ENCODE measurements at places on chromosomes 11 and 22.

DNA sequence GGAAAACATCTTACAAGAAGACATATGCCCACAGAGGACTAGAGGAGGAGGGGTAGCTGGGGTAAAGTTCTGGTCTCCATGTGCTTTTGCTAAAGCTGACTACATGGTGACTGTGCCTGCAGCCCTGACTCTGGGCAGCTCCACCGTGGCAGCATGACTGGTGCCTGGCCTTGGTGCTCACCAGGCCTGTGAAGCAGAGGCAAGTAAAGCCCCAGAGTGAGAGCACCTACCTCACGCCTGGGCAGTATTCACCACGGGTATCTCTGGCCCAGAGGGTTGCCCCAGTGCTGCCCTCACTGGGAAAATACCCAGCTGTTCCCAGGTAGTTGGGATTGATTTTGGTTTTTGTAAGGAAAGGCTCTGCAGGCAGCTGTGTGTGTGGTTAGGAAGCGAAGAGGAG, 78.3 kb downstream of the CTTN start:
- DNase-seq = no peak

DNA sequence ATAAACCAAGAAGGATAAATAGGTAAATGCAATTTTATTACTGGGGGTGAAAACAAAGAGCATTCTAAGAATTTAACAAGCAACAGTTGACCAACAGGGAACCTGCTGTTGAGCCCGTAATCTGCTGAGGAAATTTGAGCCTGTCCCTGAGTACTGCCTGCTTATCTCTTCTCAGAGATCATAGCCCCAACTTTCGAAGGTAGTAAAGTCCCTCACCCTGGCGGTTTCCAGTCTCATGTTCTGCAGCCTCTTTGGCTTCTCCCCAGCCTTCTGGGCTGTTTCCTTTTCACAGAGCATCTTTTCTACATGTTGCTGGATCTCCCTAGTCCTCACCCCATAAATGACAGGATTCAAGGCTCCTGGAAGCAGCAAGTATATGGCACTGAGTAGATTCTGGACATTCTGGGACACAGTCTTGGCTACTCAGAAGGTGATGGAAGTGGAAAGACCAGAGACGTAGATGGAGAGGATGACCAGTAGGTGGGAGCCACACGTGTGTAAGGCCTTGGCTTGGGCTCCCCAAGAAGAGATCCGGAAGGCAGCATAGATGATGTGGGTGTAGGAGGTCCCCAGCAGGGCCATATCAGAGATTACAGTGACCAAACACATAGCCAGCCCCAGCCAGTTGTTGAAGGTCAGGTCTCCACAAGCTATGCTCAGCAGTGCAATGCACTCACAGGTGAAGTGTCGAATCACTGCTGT, 51.6 kb downstream of the RRM1 start:
- no peak for DNase-seq

- DNase-seq = no peak
Observed at GRCh38 chr22:41621911-41622179, 750 bp downstream of the XRCC6 start.

- DNase-seq = no peak
Observed at GRCh38 chr11:130650456-130651030, 202.1 kb downstream of the ADAMTS15 start.

GRCh38 chr11:25633230-25633629, 698.7 kb upstream of the ANO3 start:
- no peak for DNase-seq

DNA sequence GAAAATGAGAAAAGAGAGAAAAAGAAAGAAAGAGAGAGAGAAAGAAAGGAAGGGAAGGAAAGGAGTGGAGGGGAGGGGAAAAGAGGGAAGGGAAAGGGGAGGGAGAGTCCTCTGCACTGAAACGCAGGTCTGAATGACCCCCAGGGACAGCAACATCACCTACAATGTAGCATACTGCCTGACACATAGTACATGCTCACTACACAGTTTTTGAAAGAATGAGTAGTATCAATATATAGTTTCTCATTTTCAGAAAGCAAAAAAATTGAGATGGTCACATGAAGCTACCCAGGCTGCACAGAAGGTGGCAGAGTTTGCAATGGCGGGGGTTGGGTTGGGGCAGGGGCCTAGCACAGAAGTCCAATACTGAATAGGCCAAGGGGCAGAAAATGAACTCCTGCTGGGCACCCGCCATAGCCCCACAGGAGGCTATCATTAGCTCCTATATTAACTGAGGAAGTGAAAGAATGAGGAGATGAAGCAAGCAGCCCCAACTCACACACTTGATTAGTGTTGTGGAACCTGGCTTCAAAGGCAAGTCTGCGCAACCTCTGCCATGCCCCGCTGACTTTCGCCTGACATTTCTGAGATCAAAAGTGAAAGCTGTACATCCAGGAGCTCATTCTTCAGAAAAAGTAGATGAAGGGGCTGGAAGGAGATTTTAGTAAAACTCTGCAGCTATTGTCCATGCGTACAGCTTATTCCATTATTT, 241.2 kb upstream of the SYN3 start:
- no peak for DNase-seq

GRCh38 chr11:2651826-2652271, 47.9 kb downstream of the KCNQ1OT1 start:
- no peak for DNase-seq

- DNase-seq = no peak
Observed at GRCh38 chr11:27612932-27613880, 87.0 kb downstream of the BDNF start.

DNA sequence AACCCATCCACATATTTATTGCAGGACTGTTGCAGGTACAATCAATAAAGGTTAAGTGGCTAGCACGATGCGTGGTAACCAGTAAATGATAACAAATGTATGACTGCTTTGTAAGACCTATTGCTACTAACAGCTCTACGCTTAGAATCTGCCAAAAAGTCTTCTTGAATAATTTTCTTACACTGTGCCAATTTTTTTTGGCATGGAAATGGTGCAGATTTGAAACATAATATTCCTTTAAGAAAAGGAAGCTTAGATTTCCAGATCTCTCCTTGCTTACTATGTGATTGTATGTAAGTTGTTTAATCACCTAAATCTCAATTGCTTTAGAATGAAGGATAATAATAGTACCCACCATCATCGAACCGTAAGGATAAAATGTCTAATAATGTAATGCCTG, 192.0 kb downstream of the LRRC4C start:
- no peak for DNase-seq

DNA sequence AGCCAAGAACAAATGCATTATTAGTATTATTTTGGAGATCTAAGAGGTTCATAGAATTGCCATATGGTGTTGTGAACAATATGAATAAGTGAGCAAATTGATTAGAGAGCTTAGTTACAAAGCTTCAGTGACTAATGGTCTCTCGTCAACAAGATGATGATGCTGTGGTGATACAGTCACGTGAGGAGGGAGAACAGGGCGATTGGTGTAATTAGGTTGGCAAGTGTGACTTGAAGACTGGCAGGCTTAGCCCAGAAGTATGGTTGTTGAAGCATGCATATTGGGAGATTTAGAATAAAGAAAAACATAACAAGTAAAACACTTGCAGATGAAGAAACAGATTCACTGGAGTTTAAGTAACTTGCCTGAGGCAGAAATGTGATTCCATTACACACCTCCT, 100.6 kb upstream of the SORL1-AS1 start:
- DNase-seq = no peak

GRCh38 chr11:6606471-6607189, 3.1 kb downstream of the ILK start:
- peak; percentile 97 for DNase-seq

GRCh38 chr11:61626580-61627380, 45.9 kb upstream of the SYT7 start:
- peak; percentile 70 for DNase-seq

DNA sequence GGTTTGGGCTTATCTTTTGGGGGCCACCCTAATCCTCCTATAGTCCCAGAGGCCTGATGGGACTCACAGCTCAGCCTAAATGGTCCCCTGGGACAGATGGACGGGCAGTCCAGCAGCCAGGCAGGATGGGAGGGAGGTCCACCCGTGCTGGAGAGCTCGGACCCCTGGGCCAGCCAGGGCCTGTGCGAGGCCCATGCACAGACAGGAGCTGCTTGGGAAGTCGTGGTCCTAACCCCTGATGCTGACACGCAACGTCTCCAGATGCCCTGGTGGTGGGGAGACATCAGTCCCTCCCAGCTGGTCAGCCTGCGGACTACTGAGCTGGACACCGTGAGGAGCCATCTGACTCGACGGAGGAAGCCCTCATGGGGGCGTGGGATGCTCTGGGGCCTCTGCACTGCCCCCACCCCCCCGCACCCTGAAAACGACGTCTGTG, 31.2 kb upstream of the MUC5AC start:
- no peak for DNase-seq

GRCh38 chr11:8925711-8926110, 7.0 kb downstream of the C11orf16 start:
- DNase-seq = no peak

GRCh38 chr11:35614939-35615569, 3.2 kb upstream of the FJX1 start:
- DNase-seq = peak; percentile 37

DNA sequence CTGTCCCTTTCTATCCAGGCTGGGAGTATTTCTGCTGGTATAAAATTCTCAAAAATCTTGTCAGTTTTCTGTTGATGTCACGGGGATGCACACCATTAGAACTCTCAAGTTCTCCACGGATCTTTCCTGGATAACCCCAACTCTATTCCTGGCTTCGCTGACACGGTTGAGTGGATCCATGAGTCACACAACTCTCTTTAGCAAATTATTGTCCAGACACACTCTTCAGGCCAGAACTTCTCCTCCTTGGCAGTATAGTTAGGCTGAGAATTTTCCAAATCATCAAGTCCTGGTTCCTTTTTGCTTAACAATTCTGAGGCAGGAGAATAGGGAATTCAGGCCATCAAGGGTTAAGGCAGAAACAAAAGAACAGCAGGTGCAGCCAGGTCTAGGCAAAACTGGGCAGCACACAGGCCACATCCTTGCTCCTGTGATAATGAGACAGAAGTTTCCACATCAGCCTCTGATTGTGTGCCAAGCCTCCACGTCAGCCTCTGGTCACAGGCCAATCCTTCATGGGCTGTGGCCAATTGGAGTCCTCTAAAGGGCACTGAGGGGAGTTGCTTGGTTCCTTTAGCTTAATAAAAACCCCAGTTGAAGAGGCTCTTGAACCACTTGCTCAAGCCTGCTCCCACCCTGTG, 5.7 kb upstream of the ACAT1 start:
- DNase-seq = peak; percentile 46

GRCh38 chr22:38756711-38757463, 1.1 kb upstream of the SUN2 start:
- DNase-seq = no peak

GRCh38 chr11:122179961-122180834, 64.2 kb upstream of the BLID start:
- peak; percentile 94 for DNase-seq

GRCh38 chr11:2844116-2844842, 41.3 kb downstream of the CDKN1C start:
- peak; percentile 85 for DNase-seq

- DNase-seq = no peak
Observed at GRCh38 chr11:79538775-79539174, 97.9 kb upstream of the TENM4 start.

DNA sequence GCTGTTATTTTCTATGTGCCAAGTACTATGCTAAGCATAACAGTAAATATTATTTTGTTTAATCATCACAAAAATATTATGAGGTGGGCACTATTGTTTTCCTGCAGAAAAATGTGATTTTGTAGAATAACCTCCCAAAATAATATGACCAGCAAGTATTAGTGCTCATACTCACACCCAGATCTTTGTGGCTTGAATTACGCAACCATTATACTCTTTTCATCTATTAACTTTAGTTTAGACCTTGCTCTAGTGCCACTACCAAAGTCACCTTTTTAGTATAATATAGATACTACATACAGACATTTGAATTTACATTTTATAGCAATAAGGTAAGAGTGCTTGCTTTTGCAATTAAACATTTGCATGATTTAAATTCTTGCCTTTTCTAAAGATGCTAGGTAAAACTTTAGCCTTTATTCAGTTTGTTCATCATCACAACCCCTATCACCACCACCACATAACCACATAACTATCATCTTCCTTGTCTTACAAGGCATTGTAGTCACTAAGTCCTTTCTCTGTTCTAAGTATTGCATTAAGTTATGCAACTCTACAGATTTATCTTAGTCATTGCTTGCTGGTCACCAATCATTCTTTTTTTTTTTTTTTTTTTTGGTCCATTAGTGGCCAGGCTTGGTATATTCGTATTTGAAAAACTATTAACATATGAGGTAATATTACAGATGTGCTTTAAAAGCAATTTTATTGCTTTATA, 68.4 kb downstream of the GAS2 start:
- DNase-seq = no peak

GRCh38 chr22:43777286-43777685, 34.8 kb downstream of the EFCAB6 start:
- DNase-seq = peak; percentile 67

All from A172 (cell line).